Stimulated activated CD8-positive, alpha-beta memory T cell treated with anti-CD3 and anti-CD28 coated beads, Interleukin-7, amount 100 ng/mL, for 48 hours (primary cell): ENCODE measurements at places on chromosomes 7 and 10.

DNA sequence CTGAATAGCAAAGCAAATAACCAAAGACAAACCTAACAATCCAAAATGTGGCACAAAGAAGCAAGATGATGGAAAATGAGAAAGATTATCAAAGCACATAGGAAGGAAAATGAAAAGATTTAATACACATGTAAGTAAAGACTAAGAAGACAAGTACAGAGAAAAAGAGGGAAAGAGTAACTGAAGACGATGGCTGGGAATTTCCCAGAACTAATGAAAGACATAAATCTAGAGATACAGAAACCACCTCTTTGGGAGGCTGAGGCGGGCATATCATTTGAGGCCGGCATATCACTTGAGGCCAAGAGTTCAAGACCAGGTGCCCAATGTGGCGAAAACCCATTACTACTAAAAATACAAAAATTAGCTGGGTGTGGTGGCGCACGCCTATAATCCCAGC is 46.8 kb downstream of the CCDC6 start:
- no peak for DNase-seq

GRCh38 chr7:69403169-69403568 is 195.1 kb upstream of the AUTS2 start:
- DNase-seq = no peak

GRCh38 chr7:24440892-24441291 is 132.4 kb upstream of the PALS2 start:
- DNase-seq = no peak

GRCh38 chr10:79168210-79168609 is 99.4 kb downstream of the ZMIZ1 start:
- DNase-seq = no peak
